DMS153 (cell line): ENCODE measurements at places on chromosomes 3 and 15.

GRCh38 chr3:188979669-188980310 is 192.0 kb upstream of the TPRG1 start:
- DNase-seq: peak; percentile 37

- DNase-seq: no peak
These were observed at the start of gene LRRK1 for GRCh38 chr15:100918690-100919480. Gene LRRK1, plus strand, starts transcription at chr15:100919357. Its CDS starts 5,276 bp downstream, at chr15:100924633.

DNA sequence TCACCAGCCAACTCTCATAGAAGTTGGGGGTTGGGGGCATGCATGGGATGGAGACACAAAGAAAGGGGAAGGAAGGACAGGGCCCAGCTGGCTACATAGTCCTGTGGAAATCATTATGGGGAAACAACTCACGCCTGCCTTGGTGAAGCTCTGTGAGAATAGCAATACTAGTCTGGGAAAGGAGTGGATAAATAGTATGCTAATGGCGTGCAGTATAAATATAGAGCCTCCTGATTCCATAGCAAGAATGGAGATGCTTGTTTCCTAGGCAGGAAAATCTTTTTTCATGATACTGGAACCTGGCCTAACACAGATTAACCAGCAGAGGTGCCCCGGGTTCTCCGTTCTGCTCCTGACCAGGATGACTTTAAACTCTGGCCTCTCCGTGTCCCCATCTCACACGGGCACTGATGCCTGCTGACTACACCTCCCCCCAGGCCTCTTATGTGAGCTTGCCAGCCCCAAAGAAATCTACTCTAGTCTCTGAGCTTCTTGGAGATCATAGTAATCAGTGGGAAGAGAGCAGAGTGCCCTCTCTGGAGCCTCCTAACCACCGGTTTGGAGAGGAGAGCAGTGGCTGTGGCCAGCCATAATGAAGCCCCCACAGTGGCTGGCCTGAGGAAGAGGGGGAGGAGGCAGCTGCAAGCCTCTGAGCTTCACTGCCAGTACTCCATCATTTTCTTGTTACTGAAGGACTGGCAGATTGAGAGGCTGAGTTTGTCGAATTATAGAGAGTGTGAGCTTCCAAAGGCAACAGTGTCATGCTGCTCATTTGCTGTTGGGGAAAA is 355.0 kb upstream of the SEMA6D start:
- no peak for DNase-seq

GRCh38 chr3:115990669-115991068 is 367.4 kb downstream of the GAP43 start:
- DNase-seq: no peak

DNA sequence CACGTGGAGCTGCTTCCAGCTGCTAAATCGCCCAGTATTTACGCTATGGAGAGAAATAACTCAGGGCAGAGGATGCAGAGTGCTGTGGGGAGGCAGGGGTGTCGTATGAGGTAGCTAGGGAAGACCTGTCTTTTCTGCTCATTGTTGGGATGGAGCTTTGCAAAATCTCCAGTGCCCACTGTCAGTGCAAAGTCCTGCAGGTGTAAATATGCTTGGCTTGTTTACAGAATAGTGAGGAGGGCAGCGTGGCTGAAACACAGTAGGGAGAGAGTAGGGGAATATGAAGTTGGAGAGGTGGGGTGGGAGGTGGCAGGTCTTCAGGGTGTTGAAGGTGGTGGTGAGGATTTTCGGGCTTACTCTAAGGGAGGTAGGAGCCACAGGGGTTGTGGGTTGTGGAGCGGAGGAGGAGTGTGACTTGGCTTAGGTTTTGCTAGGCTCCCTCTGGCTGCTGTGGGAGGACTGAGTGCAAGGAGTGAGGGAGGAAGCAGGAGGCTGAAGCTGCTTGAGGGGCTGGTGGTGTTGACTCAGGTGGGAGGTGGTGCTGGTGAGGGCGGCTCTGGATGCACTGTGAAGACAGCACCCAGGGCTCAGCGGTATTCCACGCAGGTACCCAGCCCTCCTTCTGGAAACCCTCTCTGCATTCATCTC is 125.7 kb downstream of the FBLN2 start:
- no peak for DNase-seq

GRCh38 chr3:78762121-78762520 is 1005.7 kb downstream of the ROBO1 start:
- DNase-seq: no peak

DNA sequence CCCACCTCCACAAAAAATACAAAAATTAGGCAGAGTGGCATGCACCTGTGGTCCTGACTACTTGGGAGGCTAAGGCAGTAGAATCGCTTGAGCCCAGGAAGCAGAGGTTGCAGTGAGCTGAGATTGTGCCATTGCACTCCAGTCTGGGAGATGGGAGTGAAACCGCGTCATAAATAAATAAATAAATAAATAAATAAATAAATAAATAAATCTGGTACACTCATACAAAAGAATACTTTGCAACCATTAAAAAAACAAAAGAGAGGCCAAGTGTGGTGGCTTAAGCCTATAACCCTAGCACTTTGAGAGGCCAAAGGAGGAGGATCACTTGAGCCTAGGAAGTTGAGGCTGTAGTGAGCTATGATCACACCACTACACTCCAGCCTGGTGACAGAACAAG is 28.0 kb downstream of the MESP1 start:
- no peak for DNase-seq

DNA sequence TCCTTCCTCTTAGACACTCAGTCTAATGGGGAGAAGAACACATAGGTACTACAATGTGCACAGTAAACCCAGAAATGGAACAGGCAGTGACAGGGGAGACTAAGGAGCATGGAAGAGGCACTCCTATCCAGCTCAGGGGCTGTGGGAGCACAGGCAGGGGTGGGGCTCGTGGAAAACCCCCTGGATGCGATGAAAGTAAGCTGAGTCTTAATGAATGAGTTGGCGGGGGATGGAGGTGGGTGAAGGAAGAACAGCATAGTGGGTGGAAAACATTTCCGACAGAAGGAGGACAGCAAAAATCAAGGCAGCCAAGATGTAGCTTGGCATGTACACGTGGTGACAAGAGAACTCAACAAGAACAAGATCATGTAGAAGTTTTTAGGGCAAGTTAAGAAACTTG is 33.6 kb upstream of the UBE2E2 start:
- no peak for DNase-seq

DNA sequence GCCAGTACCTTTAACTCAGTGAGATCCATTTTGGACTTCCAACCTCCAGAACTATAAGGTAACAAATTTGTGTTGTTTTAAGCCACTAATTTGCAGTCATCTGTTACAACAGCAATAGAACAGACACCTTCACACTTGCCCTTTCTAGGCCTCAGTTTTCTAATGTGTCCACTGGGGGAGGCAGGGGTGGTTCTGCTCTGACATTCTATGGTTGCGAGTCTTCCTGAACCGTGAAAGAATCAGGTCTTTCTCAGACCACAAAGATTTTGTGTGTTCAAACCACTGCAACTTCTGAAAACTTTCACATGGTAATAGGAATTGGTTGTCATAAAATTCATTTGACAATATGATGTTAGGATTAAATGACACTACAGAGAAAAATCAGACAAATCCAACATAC is 26.8 kb upstream of the CSTA start:
- no peak for DNase-seq
